Hematopoietic multipotent progenitor cell (in vitro differentiated cells): ENCODE measurements at places on chromosomes 5 and 9.

DNA sequence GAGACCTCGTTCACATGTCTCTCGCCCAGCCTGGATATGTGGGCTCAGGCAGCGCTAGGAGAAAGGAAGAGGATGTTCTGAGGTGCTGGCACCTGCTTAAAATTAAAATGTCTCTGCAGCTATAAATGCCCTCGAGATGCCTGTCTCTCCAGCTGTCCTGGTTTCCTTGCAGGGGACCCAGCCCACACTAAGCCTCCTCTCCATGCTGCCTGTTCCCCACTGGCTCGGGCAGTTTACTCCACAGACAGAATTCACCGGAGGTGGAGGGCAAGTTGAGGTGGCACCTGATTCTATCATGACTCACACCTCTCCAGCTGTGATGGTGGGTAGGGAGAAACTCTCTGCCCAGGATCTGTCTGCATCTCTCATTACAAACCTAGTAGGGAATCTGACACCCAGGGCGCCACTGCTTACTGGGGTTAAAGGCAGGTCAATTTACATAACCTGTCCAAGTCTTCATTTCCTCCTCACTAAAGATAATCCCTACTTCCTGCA, 420.9 kb downstream of the SPOCK1 start:
- no peak for DNase-seq

- peak; percentile 34 for DNase-seq
Measured at GRCh38 chr5:95620870-95621838, 1.3 kb downstream of the GPR150 start.

GRCh38 chr5:171433352-171433698, 13.9 kb downstream of the FGF18 start:
- no peak for DNase-seq

- no peak for DNase-seq
Measured at GRCh38 chr5:176632745-176633144, 2.3 kb downstream of the EIF4E1B start.

DNA sequence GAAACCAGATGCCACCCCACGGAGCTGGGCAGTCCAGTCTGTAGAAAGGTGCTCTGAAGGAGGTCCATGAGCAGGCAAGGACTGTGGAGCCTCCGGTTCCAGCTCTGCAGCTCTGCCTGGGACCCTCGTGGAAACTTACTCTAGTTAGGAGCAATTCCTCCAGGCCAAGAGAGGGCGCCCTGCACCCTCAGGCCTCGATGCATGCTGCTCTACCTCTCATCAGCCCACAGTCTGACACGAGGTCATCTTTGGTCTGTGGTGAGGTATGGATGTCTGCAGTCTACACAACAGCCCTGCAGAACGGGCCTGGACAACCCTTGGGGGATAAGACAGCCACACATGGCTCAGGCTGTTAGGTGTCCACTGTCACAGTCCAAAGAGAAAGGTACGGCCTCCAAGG, 50.6 kb upstream of the UBTD2 start:
- no peak for DNase-seq

- DNase-seq = peak; percentile 69
Measured at GRCh38 chr5:54325610-54326311, 15.4 kb upstream of the ARL15 start.

DNA sequence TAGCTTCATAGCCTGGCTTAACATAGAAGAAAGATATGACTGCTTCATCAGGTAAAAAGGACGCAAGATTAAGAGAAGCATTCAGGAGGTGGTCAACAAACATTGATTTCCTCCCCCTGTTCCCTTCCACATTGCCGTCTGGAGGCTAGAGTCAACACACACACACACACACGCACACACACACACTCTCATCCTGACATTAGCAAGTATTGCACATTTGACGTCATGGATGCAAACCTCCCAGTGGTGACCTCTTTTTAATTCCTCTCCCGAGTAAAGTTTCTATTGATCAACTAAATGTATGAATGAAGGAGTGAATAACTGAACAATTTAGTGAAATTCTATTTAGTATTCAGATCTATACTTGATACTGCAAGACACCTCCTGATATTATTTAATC, 332.8 kb downstream of the ELAVL2 start:
- no peak for DNase-seq

GRCh38 chr5:13866792-13867191, 77.7 kb downstream of the DNAH5 start:
- DNase-seq = peak; percentile 3

DNA sequence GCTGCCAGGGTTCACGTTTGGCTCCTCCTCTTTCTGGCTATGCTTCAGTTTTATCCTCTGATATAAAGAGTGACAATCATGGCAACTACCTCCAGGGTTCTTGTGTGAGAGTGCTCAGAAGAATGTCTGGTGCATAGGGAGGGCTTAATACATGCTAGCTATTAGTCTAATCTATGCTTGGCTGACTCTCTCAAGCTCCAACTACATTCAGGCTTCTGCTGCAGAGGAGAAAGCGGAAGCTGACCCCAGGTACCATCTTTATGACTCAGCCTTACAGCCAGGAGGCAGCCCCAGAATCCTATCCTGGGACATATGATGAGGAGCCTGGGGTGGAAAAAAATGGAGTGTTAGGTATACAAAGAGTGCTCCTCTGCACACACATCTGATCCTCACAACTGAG, 32.1 kb upstream of the RASGRF2 start:
- DNase-seq = no peak

DNA sequence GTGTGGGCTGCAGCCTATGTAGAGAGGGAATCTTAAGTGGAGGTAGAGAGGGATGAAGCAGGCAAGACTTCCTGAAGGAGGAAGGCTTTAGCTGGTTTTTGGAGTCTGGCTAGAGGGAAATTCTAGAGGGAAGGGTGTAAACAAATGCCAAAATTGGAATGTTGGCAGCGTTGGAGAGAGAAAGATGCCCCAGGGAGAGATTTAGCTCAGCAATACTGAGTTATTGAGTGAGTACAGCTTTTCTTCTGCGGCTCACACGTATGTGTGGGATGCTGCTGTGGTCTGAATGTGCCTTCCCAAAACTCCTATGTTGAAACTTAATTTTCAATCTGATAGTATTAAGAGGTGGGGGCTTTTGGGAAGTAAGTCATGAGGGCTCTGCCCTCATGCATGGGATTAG, 24.5 kb upstream of the GLRA1 start:
- no peak for DNase-seq

DNA sequence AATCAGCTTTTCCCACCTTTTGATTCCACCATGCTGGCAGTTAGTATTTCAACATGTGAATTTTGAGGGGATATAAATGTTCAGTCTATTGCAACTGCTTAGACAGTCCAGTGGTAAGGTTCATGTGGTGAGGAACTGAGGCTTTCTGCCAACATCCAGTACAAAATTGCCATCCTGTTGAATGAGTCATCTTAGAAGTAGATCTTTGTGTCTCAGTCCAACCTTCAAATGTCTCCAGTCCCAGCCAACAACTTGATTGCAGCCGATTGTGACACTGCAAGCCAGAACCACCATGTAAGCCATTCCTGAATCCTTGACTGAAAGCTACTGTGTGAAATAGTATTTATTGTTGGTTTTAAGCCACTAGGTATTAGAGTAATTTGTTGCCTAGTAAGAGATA, 331.5 kb upstream of the GRIN3A start:
- no peak for DNase-seq

GRCh38 chr5:139982975-139983240, 60.2 kb downstream of the NRG2 start:
- no peak for DNase-seq

DNA sequence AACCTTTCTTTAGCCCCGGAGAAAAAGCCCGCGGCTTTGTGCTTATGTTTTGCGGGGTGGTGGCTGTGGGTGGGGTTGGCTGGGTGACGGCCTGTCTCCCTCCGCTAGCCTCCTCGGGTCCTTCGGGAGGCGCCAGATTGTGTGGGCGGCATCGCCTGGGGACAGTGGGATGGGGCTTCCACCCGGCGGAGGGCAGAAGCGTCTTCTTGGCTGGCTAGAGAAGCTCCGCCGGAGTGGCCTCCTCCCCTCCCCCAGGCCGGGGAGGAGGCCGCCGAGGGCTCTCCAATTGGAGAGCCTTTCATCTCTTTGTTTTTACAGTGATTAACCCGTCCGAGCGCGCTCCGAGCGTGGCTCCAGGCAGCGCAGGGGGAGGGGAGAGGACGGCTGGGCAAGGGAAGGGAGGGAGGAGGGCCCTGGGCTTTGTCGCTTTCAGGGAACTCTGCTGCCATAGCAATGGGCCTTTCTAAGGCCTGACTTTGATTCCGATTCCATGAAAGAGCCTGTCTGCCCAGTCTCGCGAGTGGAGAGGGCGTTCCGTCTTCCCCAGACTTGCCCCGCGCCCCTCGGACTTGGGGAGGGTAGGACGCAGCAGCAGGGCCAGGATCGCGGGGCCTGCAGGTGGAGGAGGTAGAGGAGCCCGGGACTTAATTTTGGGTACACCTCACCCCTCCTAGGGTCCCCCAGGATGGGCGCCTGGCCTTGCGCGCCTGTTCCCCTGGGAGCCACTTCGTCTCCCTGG, 36.7 kb upstream of the TIFAB start:
- no peak for DNase-seq

GRCh38 chr5:148186248-148187003, 16.4 kb upstream of the SPINK6 start:
- DNase-seq = peak; percentile 72

DNA sequence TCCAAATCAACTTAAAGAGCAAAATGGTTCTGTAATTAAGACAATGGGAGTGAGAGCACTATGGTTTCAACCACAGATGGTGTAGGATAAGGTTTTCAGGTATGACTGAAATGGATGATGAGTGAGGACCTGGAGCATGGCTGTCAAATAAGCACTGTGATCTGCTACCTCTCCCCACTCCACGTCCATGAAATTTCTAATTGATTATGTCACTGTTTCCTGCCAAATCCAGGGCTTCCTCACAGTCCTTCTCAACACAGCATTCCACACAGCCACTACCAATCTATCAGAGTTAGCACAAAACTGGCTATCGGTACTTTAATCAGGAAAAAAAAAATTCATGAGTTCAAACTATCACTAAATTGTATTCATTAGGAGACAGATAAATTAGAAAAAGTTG, 420.4 kb upstream of the WWC1 start:
- no peak for DNase-seq

DNA sequence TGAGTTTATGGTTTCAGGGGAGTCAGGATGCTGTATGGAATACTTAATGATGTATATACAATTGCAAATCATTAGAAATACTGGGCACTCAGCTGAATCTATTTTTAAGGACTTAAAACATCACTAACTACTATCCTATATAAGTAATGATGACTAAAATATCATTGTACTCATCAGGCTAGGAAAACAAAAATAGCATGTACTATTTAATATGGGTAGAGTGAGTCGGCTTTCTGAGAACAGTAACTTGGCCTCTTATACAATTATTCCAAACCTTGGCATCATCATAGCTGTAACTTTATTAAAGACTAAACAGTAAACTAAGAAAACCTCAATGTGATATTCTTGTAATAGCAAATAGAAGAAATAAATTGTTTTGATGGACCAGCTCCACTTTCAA, 94.5 kb downstream of the PJA2 start:
- no peak for DNase-seq

- DNase-seq = peak; percentile 31
Measured at GRCh38 chr5:171419688-171420430, 412 bp downstream of the FGF18 start.

GRCh38 chr5:57843059-57843367, 360.4 kb upstream of the ACTBL2 start:
- DNase-seq = no peak

DNA sequence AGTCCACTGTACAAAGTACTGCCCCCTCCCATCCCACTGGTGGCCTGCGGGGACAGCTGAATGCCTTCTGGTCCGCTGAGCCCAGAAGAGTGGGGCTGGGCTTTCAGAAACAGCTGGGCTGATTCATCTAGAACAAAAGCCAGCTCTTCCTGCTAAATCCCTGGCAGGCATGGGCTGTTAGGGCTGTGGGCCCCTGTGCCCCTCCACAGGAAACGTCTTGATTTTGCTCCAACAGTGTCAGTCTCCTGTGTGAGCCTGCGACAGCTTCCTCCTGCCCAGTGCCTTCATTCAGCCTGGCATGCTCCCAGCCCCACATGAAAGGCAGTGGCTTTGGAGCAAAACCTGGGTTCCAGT, 6.9 kb upstream of the GSN start:
- no peak for DNase-seq

- no peak for DNase-seq
Measured at GRCh38 chr5:164059471-164059870, 554.1 kb downstream of the MAT2B start.

- no peak for DNase-seq
Measured at GRCh38 chr5:1005904-1006655, 2.5 kb upstream of the NKD2 start.

DNA sequence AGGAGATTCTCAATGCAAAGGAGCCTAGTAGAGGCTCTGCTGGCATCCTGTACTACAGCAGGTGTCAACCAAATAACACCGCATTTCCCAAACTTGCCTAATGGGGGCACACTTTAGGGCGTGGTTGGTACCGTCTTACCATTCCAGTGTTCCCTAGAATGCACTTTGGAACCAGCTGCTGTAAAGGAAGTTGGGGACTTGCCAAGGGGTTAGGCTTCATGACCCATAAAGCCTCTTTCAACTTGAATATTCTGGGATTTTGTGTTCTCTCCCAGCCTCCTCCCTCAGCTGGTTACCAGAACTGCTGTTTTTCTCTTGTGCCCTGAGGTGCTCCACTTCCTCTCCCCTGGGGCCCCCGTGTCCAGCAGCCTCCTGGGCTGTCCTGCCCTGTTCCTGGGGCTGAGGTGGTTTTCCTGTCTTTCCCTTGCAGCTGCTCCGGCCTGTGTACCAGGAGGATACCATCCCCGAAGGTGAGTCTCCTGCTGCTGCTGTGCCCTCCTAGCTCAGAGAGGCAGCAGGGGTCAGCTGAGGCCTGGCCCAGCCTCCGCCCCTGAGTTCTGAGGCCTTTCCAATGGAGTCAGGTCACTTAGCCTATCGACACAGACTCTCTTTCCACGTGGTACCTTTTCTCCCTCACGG, 44.7 kb downstream of the RGS3 start:
- no peak for DNase-seq

GRCh38 chr5:88660264-88660946, 222.6 kb downstream of the MEF2C start:
- peak; percentile 41 for DNase-seq

- no peak for DNase-seq
Measured at GRCh38 chr9:77562019-77562748, 85.9 kb downstream of the GNA14 start.

- DNase-seq = no peak
Measured at GRCh38 chr5:5139336-5139776, 774 bp upstream of the ADAMTS16 start.

DNA sequence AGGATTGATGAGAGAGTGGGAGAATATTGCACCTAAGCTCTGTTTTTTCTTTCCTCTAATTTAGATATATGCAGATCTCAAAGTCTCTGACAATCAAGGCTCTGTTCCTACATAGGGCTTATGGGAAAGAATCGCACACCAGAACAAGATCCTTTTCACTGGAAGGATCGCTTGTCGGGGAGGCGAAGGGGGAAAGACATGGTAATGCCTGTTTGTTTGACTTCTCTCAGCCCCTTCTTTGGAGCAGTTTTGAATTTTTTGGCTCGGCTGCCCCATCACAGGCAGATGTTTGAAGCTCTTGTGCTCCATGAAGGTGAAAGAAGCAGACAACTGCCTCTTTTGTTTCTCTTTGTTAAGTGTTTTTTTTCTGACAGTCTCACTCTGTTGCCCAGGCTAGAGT, 599.9 kb upstream of the ZNF608 start:
- no peak for DNase-seq

- peak; percentile 57 for DNase-seq
Measured at GRCh38 chr5:176541338-176542134, 4.3 kb upstream of the RNF44 start.
